HCT116 (cell line): ENCODE measurements at places on chromosomes 6 and 20.
A peak's percentile ranks its signal among the peaks of the same experiment; 100 is the strongest.

- DNase-seq, result no peak
These were observed 374.3 kb downstream of the CDH26 start for GRCh38 chr20:60332523-60332922.

GRCh38 chr6:39930540-39930939 is 3.7 kb downstream of the MOCS1 start:
- DNase-seq, result no peak

- DNase-seq, result no peak
These were observed 22.1 kb upstream of the TINAG start for GRCh38 chr6:54286141-54286540.

DNA sequence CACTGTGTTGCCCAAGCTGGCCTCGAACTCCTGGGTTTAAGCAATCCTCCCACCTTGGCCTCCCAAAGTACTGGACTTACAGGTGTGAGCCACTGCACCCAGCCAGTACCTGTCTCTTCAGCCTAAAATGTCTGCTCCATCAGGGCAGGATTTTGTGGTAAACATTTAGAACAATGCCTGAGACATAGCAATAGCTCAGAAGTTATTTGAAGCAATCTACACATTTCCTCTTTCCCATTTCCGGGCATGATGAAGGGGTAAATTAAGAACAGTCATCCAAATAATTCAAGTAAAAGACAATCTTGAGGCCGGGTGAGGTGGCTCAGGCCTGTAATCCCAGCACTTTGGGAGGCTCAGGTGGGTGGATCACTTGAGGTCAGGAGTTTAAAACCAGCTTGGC is 69.0 kb upstream of the ZNF217 start:
- no peak for DNase-seq

- no peak for DNase-seq
These were observed 32.3 kb downstream of the SNAP25 start for GRCh38 chr20:10250902-10251301.

- peak; percentile 6 for DNase-seq
These were observed 240.9 kb upstream of the BTBD3 start for GRCh38 chr20:11676630-11677287.

DNA sequence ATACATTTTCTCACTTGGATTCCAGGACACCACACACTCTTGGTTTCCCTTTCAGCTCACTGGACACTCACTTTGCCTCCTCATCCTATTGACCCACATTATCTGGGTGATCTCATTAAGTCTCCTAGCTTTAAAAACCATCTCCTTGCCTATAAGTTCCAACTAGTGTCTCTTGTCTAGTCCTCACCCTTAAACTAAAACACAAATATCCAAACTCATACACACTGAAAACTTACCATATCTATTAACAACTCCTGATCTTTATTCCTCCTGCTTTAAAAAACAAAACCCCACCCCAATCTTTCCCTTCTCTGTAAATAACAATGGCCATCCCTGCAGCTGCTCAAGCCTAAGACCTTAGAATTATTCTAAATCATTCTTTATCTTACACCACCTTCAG is 3.5 kb upstream of the SMIM28 start:
- DNase-seq, result no peak

GRCh38 chr6:2594868-2595267 is 155.9 kb downstream of the MYLK4 start:
- no peak for DNase-seq

DNA sequence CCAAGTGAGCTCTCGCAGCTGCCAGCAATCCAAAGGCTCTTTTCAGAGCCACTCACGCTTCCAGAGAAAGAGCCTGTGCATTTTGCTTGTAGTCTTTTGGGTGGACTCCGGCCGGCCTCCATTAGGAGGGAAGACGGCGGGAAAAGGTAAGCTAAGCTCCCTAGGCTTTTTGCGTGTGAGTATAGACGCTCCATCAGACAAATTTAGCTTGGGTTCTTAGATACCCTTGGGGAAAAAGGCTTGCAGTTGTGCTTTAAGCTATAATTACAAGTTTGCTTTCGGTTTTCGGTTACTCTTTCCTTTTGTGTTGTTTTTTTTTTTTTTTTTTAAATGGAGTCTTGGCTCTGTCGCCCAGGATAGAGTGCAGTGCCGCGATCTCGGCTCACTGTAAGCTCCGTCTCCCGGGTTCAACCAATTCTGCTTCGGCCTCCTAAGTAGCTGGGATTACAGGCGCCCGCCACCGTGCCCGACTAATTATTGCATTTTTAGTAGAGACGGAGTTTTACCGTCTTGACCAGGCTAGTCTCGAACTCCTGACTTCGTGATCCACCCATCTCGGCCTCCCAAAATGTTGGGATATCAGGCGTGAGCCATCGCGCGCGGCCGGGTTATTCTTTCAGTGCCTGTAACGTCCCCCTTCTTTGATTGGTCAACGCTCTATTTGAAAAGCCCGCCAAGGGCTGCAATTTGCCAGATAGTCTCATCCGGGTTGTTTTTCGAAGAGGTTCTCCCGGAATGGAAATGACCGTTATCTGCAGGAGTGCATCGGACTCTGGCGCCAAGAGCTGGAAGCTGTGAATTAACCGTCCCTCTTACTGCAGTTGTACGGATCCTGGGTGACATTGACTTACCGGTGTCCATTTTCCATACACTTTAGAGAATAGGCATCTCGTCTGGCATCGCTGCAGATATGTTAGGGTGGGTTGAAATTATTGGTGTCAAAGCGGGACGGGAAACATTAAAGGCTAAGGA is 18.1 kb downstream of the OR2B2 start:
- peak; percentile 91 for DNase-seq

- no peak for DNase-seq
These were observed 116.6 kb downstream of the FOXO3 start for GRCh38 chr6:108677357-108677756.

GRCh38 chr6:13181393-13181792 is 146.9 kb downstream of the TBC1D7 start:
- no peak for DNase-seq

GRCh38 chr6:135046912-135047311 is 7.7 kb downstream of the HBS1L start:
- DNase-seq, result no peak

DNA sequence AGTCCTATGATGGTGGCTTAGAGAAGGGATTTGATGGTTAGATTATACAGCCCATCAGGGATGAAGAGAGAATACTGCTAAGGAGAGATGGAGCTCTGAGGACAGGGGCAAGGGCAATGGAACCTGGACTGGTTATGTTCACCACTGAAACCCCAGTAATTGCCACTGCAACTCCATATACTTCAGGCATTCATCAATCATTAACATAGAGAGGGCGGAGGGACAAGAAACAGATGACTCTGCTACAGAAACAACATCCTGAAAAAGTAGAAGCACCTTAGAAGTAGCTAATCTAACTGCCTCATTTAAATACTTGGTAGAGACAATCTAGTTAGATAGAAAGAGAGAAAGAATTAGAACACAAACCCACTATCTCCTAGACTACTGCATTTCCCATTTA is 89.8 kb downstream of the MDN1 start:
- no peak for DNase-seq

- no peak for DNase-seq
These were observed 209.1 kb upstream of the JARID2 start for GRCh38 chr6:15036690-15037245.

DNA sequence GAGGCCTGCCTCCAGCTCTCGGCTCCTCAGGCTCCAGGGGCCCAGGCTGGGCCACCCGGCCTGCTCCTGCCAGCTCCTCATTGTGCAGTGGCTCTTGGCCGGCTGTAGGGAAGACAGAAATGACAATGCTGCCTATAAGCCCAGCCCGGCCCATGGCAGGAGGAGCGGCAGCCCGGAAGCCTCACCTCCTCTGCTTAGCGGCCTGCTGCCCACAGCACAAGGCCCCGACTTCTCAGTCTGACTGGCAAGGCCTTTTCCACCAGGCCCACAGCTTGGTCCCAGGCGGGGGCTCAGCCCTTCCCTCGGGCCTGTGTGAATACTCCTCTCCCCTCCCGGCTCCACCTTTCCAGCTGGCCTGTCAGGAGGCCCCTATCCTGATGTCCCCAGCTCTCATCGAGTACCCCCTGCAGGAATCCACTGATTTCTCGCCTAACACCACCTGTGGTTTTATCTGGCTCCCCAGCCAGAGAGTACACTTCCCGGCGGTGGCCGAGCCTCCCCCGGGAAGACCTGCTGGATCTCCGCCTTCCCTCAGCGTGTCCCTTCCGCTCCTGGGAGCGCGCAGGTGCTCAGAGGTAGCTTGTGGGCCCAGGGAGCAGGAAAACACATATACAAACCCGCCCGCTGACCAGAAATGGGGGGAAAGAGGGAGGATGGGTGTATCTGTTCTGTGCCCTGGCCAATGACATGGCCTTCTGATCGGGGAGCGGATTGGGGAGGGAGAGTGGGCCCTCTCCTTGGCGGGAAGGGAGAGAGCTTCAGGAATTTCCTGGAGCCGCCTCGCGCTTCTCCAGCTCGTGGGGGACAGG is 963 bp downstream of the DDRGK1 start:
- DNase-seq, result no peak

DNA sequence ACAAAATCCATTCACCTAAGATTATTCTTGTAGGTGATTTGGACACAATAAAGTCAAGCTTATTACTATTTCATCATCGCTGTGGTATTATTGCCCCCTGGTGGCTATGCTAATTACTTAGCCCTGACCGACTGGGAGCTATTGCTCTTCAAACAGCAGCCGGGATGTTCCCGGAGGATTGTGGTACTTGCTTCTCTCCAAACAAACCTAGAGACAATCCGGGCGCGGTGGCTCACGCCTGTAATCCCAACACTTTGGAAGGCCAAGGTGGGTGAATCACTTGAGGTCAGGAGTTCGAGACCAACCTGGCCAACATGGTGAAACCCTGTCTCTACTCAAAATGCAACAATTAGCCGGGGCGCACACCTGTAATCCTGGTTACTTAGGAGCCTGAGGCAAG is 15.4 kb upstream of the STMND1 start:
- DNase-seq, result peak; percentile 75

DNA sequence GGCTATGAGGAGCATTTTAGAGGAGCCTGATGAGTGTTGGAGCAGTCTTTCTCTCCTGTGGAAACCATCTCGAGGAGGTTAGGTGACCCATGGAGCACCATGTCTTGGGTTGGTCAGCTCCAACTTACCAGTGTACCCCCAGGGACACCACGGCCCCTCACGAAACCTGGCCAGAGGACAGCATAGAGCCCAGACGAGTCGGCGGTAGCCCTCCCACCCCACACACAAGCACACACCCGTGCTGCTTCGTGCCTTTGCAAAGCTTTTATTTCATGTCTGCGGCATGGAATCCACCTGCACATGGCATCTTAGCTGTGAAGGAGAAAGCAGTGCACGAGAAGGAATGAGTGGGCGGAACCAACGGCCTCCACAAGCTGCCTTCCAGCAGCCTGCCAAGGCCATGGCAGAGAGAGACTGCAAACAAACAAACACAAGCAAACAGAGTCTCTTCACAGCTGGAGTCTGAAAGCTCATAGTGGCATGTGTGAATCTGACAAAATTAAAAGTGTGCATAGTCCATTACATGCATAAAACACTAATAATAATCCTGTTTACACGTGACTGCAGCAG is 53.6 kb downstream of the EZR start:
- no peak for DNase-seq

- no peak for DNase-seq
These were observed 27.9 kb upstream of the EZR start for GRCh38 chr6:158847012-158847529.

DNA sequence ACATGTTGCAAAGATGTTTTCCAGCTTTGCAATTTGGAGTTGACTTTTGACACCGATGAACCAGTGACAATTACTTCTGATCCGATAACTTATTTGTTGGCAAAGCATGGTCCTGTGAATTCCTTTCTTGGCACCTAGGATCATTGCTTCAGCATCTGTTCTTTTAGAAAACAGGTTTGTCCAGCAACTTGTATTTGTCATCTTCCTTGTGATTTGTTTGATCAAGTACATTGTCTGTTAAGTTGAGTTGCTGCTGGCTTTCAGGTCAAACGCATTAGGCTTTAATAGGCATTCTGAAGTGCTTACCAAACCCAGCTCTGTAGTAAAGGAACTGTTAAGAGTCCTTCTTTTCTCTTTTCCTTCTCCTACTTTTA is 192.4 kb upstream of the ZNF217 start:
- DNase-seq, result no peak

DNA sequence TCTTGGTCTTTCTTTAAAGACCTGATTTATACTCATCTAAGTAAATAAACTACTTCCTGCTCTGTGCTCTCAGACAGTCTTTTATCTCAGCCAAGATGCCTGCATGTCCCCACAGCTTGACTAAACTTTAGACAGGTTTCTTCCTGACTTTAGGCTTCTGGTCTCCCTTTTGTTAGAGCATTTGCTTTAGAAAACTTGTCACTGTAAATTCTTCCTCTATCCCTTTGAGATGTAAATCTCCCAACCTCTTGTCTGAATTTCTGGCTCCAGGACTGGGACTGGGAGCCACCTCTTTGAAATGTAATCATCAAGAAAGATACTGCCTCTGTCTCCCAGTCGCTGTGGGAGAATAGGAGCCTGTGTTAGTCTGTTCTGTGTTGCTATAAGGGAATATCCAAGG is 739.9 kb downstream of the C6orf118 start:
- DNase-seq, result no peak

GRCh38 chr6:41976794-41977484 is 35.3 kb upstream of the CCND3 start:
- no peak for DNase-seq

DNA sequence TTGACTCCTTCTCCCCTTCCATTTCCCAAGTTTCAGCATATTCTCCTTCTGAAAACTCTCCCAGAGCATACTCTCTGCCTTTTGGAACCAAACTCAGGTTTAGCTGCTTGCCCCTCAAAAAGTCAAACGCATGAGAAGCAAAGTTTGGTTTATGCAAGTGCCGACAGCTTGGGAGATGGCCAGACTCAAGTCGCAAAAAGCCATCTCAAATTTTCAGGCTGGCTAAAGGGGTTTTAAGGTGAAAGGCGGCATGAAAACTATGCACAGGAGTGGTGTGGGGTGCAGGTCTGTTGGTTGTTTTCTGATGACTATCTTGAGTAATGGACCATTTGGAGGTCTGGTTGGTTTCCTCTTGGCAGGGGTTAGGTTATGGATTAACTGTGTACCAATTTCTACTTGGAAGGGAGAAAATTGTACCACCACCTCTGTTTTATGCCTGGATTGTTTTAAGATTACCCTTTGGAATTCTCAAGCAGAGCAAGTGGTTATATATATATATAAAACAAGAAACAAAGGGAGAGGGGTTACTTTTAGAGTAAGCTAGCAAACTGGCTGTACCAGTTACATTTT is 52.4 kb upstream of the SCGN start:
- DNase-seq, result no peak

DNA sequence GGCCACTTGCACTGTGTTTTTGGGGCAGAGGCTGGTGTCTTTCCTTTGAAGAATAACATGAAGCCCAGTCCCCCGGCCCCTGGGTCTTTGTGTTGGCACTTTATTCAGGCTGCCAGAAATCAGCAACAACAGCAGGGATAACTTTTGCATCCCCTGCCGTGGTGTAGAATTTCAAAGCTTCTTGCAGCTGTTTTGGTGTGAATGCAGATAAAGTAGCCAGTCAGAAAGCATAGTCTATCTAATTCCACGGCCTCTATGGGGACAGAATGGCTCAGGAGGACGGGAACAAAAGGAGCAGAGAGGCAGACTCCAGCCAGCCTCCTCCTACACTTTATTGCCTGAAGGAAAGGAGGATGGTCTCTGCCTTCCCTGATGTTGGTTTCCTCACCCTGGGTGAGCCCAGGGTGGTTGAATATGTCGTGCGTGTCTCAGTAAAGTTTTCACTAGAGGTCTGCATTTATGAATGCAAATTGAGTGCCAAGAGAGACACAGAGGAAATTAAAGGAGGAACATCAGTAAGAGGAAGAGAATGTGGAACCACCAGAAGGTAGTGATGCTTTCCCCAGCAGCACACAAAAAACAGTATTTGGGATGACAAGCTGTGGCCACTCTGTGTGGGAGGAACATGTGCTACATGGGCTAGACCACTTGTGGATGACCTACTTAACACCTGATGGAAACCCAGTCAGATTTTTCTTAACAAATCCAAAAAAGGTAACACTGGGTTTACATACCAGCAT is 125.9 kb upstream of the TRAF3IP2 start:
- DNase-seq, result no peak
